ENCODE measurements at places on chromosomes 4 and X.
A peak's percentile ranks its signal among the peaks of the same experiment; 100 is the strongest.

DNA sequence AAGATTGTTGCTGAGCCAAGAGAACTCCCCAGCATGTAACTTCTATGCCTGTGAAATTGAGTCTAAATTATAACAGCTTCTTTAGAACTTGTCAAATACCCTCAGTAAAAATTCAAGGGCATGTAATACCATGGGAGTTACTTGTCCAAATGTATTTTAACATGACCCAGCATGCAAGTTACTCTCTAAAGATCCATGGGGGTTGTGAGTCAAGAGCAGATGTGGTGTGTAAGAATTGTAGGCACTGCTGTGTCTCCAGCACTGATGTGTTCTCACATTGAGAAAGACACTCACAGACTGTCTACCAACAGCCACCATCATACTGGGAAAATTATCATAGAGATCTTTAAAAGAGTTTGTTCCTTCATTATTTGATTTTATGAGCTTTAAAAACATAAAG, 237.4 kb upstream of the IL1RAPL1 start:
- DNase-seq, result no peak

- no peak for DNase-seq
Observed at GRCh38 chr4:2259541-2260343, 2.2 kb downstream of the MXD4 start.

- DNase-seq, result no peak
Observed at GRCh38 chr4:180028682-180029081, 2214.5 kb upstream of the TENM3 start.

- no peak for DNase-seq
Observed at GRCh38 chr4:19329077-19329476, 922.6 kb upstream of the SLIT2 start.

DNA sequence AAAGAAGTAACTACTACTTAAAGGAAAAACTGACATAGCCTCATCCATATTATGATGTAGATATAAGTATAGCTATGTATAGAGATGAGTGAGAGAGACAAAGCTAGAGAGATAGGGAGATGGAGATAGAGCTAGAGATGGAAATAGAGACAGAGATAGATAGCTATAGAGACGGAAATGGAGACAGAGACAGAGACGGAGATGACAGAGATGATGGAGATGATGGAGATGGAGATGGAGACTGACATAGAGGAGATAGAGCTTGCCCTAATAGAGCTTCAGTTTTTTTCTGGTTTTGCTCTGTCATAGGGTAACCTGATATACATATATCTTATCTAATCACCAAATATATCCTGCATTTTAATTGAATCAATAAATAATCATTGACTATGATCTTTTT, 4.3 kb downstream of the EDNRA start:
- no peak for DNase-seq

DNA sequence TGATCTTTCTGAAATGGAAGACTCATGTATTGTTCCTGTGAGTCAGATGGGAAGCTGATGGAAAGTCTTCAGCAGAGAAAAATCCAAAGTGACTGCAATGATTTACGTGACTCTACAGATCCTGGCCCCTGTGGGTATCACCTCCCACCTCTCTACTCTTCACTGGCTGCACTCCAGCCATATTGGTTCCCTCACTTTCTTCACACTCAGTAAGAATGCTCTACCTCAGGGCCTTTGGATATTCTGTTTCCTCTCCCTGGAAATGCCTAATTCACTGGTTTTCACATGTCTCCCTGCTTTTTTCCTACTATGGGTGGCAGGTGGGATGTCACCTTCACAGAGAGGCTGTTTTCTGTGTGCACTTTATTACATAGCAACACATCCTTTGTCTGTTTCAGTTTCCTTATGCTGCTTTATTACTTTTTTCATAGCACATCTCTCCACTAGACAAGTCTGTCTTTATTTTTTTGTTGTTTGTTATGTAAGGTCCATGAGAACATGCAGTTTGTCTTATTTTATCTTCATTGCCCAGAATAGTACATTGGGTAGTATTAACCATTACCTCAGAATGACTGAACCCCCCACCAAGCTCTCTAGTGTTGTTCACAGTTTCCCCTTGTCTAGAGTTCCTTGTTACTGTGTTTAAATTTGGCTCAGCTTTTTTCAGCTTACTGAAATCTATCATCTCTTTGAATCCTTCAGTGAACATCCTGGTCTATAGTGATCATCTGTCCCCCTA, 57.6 kb upstream of the CLNK start:
- no peak for DNase-seq

GRCh38 chrX:110944751-110945675, 149.4 kb upstream of the CHRDL1 start:
- DNase-seq, result no peak

- no peak for DNase-seq
Observed at GRCh38 chr4:150123796-150124677, 45.8 kb downstream of the DCLK2 start.

GRCh38 chrX:78950009-78950835, 5.0 kb downstream of the P2RY10 start:
- DNase-seq, result no peak

DNA sequence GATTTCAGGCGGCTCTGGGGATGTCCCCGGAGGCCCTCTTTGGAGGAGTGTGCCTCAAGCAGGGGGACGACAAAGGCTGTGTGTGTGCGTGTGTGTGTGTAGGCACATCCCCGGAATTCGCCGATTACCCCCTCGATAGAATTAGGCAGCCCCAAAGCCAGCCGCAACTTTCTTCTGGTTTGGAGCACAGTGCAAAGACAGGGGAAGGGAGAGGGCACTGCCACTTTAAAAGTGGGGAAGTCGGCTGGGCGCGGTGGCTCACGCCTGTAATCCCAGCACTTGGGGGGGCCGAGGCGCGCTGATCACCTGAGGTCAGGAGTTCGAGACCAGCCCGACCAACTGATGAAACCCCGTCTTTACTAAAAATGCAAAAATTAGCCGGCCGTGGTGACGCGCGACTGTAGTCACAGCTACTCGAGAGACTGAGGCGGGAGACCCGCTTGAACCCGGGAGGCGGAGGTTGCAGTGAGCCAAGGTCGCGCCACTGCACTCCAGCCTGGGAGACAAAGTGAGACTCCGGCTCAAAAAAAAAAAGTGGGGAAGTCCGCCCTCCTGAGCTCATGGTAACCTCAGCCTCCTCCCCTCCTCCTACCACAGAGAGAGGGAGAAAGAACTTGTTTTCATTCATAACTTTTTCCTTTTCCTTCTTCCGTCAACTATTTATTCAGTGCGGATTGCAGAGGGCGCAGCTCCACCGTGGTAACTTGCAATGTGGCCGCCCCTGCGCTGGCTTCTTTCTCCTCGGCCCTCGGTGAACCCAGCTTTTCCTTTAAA, 2.4 kb downstream of the SPRY1 start:
- peak; percentile 39 for DNase-seq

DNA sequence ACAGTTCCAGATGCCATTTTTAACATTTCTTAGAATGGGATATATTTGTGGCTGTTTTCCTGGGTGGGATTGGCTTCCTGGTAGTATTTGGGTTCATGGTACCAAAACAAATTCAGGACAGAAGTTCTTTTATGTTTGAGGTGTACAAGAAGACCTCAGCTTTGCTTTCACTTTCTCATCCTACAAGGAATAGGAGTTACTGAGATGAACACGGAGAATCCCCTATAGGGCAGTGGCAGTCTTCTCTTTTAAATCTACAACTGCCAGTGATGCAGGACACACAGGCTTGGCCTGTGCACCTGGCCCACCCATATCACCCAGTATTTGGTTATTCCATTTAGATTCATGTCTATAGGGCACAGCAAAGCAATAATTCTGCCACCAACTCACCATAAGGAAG, 35.2 kb downstream of the SLC10A7 start:
- no peak for DNase-seq

DNA sequence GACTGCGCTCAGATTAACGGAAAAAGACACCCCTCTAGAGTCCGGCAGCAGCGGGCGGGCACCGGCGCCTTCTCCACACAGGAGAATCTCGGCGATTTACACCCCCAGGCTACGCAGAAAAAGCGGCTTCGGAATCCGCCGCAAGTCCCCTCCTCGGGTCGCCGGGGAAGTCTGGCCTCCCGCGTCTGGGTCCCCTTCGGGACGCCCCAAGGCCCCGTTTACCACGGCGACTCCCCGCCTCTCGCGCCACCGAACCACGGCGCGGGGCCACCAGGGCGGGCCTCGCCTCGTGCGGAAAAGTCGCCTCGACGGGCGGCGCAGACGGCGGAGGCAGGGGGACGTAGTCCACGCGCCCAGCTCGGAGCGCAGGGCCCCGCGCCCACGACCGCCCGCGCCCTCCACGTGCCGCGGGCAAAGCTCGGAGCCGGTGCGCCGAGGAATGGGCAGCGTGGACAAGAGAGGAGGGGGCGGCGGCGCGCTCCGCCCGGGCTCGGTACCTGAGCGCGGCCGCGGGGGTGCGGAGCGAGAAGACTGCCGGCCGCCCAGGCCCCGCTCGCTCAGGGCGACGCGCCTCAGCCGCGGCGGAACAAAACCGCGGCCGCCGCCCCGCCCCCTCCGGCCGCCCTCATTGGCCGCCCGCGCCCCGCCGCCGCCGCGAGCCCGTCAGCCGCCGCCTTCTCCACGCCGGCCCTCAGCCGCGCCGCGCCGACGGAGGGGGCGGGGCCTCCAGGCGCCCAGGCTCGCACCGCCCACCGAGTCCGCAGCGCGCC, at the start of gene FAM53A:
TSS of gene FAM53A (minus strand) at position 578 of the 770 bp plus-strand sequence. CDS start 15,572 bp downstream, outside the sequence.
- DNase-seq, result peak; percentile 92

GRCh38 chr4:112284166-112284565, 1.5 kb downstream of the TIFA start:
- DNase-seq, result no peak

DNA sequence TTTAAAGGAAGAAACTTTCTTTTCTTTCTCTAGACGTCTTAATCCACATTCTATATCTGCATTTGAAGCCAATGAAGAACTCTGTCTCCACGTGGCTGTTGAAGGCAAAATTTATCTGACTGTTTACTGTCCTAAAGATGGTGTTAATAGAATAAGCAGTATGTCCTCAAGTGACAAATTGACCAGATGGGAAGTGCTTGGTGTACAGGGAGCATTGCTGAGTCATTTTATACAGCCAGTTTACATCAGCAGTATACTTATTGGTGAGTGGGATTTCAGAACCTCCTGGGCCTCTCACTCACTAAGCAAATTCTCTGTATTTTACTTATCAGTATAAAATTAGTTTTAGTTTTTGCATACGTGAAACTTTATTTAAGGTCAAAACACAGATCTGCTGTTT, 33.7 kb downstream of the ADAD1 start:
- DNase-seq, result no peak

- DNase-seq, result no peak
Observed at GRCh38 chrX:75181721-75182120, 25.6 kb upstream of the ABCB7 start.

GRCh38 chr4:85726555-85726954, 251.6 kb downstream of the ARHGAP24 start:
- DNase-seq, result no peak

DNA sequence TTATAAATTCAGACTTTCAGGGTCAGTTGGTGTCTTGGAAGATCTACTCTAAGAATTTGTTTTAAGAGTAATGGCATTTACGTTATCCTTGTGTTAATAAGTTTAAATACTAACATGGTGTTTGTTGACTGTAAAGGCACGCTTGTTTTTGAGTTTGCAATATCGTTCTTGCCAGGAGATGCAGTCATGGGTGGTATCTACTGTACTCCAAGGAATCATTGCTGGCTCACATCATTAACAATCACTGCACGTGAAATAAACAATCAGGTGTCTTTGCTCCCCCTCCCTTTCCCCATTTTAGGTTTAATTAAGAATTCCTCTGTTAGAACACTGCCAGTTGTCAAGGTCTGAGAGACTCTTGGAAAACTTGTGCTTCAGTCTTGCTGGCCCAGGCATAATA, 1.6 kb downstream of the HHIP start:
- DNase-seq, result no peak

DNA sequence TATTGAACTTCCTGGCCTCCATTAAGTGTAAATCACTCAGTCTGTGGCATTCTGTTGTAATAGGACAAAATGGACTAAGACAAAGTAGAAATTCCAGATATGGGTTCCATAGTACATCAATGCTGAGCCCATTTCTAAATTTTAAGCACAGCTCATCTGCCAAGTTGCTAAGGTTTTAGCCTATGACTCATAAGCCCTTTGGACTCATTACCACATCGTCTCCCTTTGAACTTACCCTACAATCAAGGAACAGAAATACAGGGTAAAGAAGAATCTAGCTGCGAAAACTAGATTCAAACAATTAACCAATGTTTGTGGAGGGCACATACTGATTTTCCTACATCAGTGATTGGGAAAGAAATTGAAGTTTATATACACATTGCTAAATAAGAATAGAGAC, 31.8 kb downstream of the NAA11 start:
- no peak for DNase-seq

DNA sequence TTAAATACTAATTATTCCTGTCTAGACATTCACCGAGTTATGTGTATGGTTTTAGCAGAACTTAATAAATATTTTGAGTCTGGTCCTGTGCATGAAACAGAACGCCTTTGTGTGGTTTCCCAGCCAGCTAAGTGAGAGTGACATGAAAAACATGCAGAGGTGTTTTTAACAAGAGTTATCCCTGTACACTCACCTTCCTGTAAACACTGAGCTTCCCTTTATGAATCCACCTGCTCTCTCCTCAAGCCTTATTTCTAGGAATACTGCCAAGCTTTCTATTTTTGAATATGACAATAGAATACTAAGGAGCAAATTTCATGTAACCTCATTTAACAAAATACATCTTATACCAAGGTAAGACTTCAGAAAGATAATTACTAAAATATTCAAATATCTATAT, 270.3 kb upstream of the CTSO start:
- no peak for DNase-seq

DNA sequence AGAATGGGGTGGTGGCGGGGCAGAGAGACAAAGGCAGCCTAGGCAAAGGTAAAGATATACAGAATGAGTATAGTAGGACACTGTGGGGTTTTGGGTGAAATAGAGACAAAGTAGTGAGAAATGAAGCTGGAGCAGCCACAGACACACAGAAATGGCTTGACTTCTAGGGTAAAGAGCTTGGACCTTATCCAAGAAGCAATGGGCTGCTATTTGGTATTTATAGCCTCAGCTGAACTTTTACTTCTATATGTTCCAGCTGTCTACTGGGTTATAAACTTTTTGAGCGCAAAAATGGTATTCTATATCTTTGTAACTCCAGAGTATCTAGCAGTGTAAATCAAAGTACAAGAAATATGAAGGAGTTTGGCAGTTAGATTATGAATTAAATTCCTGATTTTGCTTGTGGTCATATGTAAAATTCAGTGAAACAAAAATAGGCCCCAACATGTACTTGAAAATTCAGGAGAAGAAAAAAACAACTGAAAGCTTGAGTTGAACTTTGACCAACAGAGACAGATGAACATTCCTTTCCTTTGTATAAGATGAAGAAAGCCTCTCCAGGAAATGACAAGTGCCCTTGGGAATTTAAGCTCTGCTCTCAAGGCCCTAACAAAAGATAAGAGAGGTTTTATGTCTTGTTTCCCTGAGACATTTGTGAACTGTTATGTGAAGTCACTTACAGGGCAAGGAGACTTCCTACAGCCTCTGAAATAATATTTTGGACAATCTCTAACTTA, 354.1 kb downstream of the CHIC1 start:
- DNase-seq, result no peak

DNA sequence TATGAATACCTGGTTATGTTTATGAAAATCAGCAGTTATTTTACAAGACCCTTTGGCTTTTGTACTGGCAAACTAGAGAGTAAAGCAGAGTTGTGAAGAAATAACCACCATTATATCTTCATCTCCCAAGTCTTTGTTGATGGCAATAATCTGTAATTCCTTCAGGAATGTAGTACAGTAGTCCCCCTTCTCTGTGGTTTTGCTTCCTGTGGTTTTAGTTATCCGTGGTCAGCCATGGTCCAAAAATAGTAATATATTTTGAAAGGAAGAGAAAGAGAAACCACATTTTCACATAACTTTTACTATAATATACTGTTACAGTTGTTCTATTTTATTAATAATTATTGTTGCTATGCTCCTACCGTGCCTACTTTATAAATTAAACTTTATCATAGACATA, 27.8 kb downstream of the BANK1 start:
- no peak for DNase-seq
